ENCODE measurements at places on chromosomes 16 and 17. TPM values are rescaled to one million over a fixed set of nuclear protein-coding genes. Genes with fewer than 3 reads are reported as not detected.

DNA sequence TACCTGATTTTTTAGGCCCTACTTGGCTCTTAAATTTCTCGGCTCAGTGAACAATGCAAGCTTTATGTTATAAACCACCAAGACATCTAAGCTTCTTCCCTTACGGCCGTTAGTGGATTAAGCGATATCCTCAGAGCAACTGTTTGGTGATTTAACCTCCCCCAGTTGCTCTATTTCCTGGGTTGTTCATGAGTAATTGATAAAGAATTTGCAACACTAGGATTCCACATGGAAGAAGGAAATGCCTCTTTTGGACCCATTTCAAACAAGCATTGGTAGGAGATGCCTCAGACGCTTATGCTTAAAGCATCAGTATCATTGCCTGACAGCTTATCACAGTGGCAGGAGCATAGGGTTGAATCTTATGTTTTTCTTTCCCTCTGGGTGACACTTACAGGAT lies 65.3 kb downstream of the RBFOX1 start:
- no peak for DNase-seq

DNA sequence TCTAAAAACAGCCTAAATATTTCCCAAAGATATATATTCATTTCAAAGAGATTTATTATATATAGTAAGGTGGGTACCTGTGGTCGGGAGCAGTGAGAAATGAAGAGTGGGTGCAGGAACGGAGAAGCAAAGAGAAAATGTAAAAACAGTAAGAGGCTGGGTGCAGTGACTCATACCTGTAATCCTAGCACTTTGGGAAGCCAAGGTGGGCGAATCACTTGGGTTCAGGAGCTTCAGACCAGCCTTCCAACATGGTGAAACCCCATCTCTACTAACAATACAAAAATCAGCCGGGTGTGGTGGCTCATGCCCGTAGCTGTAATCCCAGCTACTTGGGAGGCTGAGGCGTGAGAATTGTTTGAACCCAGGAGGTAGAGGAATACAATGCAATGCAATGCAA lies 257.1 kb downstream of the BCAS3 start:
- DNase-seq, result no peak

GRCh38 chr16:56600398-56600999 lies 7.9 kb upstream of the MT2A start:
- DNase-seq, result no peak

GRCh38 chr17:44794851-44795413 lies 35.2 kb downstream of the GJC1 start:
- no peak for DNase-seq

DNA sequence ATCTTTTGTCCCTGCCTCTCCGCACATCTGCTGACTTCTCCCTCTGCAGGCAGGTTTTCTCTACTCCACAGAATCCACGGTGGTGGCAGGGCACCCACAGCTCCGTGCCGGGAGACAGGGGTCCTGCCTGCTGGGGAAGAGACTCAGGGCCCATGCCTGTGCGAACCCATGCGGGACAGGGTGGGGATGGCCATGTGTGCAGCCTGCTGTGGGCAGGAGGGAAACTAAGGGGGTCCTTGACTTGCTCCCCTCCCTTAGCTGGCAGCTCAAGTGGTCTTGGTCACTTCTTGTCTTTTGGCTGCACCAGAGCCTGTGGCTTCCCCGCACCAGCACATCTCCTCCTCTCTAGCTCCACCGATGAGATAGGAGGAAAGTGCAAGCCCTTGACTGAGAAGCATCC lies 69.8 kb downstream of the SLC5A11 start:
- DNase-seq, result no peak

- DNase-seq, result peak; percentile 69
Observed at GRCh38 chr16:1012722-1013592, 31.4 kb downstream of the SOX8 start.

The TPSD1 gene
- total RNA-seq, result 1.3 TPM

GRCh38 chr17:21376759-21377690 lies 868 bp downstream of the KCNJ12 start:
- peak; percentile 89 for DNase-seq

GRCh38 chr17:58219789-58220183 lies 731 bp upstream of the MKS1 start:
- no peak for DNase-seq

The SPATA32 gene
- not detected for total RNA-seq

The RRN3 gene
- total RNA-seq, result 23.4 TPM

DNA sequence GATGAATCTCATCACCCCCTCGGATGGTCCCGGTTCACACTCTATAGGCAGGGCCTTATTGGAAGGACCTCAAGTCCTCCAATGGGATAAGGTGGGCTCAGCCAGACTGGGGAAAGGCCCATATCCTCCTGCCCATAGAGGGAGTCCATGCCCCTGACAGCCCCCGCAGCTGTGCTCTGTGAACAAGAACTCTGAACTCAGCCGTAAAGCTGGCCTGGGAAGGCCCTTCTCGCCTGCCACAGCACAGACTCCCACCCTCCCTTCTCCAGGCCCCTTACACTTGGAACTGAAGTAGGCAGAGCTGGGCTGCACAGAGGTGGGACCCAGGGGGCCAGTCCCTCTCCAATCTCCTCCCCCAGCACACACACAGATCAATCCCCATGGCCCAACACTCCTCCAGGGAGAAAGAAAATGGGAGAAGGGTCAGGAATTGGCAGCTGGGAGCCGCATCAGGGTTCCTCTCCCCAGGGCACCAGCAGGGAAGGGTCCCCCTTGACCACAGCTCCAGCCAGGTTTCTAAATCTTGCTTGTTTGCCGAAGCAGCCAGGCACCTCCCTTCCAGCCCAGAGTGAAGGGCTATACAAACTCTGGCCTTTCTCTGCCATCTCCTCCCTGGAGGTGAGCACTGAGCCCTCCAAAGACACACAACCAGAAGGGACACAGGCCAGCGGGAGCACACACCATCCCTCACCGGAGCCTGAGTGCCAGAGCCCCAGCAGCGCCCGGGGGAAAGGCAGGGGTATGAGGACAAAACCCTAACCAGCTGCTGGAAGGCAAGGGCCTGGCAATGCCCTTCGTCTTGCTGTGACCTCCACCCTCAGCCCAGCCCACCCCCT lies 454.1 kb downstream of the SOX9 start:
- no peak for DNase-seq

DNA sequence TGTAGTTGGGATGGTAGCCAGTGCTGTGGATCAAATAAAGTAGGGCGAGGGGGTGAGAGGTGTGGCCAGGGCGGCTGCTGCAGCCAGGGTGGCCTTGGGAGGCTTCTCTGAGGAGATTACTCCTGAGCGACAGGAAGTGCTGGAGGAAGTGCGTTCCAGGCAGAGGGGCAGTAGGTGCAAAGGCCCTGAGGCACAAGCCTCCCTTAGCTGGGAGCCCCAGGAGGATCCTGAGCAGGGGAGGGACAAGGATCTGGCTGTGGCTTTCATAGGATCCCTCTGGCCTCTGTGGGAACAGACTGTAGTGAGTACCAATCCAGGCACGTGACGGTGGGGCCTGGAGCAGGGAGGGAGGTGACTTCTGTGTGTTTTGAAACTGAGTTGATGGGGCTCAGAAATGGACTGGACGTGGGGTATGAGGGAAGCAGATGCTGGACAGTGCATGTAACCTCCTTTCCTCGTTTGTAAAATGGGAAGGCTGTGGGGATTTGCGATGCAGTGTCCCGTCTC lies 2.8 kb downstream of the LLGL1 start:
- no peak for DNase-seq

The GSG1L gene
- not detected for total RNA-seq

DNA sequence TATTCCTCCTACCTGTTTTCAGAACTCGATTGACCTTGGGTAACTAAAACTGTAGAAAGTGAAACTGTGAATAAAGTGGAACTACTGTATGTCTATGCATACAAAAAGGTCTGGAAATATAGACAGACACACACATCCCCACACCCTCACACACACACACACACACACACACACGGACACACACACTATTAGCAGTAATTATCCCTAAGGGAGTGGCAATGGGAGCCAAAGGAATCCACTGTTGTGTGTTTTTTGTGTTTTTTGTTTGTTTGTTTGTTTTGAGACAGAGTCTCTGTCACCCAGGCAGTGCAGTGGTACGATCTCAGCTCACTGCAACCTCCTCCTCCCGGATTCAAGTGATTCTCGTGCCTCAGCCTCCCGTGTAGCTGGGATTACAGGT lies 26.6 kb upstream of the SRCIN1 start:
- no peak for DNase-seq

DNA sequence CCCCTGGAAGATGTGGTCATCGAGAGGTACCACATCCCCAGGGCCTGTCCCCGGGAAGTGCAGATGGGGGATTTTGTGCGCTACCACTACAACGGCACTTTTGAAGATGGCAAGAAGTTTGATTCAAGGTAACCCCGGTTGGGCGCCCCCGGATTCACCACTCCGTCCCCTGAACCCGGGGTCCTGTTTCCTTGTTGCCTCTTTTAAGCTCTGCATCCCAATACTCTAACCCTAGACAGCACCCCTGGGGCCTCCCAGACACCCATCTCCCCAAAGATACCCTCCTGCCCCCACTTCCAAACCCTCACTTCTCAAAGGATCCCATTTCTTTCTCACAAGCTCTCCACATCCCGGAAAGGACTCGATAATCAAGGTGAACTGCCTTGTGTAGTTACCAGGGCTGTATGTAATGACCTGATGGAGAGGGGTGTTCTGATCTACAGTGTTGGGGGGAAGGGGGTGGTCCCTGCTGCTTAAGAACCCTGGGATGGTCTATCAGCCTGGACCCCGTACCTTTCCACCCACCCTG lies 412 bp downstream of the FKBP10 start:
- DNase-seq, result no peak

DNA sequence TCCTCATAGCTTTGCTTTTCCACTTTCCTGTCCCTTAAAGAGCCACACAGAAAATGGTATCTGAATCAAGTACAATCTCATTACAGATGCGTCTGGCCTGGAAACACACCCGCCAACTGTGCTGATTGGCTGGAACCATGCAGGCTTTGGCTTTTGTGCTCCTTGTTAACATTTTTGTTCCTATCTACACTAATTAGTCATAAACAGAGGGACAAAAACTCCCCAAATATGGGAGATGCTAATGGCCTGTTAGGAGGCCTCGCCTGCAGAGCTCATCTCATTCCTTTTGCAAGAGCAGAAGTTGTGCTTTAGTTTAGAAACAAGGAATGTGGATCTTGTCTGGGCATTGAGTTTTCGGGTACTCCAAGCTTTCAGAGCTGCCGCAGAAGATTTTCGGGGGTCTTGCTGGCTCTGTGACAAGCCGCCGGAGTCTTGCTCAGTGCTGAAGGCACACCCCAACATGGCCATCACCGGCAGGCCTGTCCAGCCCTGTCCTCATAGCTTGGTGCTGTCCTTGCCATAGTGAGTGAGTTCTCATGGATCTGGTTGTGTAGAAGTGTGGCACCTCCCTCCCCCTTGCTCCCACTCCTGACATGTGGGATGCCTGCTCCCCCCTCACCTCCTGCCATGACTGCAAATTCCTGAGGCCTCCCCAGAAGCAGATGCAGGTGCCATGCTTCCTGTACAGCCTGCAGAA lies 69.8 kb downstream of the METRNL start:
- DNase-seq, result no peak

The MT1H gene
- total RNA-seq, result not detected

GRCh38 chr17:41627316-41628072 lies 3.1 kb upstream of the KRT17 start:
- DNase-seq, result no peak

DNA sequence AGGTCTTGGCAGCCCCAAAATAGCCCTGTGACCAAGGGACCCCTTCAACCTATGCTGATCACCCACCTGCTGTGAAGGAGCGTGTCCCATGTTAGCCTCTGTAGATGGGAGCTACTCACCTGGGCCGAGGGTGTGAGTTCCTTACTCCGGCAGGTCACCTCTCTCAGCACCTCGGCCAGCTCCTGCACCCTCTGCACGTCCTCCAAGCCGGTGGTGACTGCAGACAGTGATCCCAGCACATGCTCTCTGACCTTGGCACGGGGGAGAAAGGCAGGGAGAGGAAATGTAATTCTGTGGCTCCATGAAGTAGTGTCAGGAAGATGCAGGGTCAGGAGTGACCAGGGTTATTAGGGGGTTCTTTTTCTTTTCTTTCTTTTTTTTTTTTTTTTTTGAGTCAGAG lies 67.7 kb upstream of the BCO1 start:
- DNase-seq, result no peak

DNA sequence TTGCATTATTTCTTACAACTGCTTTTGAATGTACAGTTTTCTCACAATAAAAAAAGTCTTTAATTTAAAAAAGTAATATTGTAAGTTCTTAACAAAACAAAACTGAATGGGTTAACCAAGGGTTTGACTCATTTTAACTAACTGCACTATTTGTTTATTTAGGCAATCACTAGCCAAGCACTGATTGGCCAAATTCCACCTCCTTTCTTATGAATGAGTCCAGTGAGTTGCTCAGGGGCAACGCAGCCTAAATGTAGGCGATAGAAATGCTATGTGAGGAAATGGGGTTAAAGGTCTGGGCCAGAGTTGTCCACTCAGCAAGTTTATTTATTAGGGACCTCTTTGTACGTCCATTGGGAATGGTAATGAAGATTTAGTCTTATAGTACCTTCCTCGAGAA lies 89.6 kb upstream of the MAF start:
- DNase-seq, result no peak

GRCh38 chr17:66760324-66760723 lies 74.6 kb upstream of the CACNG5 start:
- no peak for DNase-seq

DNA sequence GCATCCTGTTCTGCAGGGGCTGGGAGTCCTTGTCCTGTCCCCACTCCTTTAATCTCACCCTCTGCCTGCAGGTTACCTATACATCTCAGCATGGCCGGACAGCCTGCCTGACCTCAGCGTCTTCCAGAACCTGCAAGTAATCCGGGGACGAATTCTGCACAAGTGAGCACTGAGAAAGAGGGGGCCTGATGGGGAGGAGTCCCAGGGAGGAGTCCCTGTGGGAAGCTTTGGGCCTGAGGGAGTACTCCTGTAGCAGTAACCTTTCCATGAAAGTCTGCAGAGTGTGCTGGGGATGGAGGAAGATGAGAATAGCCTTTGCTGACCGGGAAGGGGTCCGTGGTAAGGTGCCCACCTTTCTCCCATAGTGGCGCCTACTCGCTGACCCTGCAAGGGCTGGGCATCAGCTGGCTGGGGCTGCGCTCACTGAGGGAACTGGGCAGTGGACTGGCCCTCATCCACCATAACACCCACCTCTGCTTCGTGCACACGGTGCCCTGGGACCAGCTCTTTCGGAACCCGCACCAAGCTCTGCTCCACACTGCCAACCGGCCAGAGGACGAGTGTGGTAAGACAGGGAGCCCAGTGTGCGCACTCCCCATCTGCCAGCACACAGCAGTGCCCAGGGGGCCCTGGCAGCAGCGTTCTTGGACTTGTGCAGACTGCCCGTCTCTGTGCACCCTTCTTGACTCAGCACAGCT lies 14.8 kb downstream of the MIEN1 start:
- DNase-seq, result no peak
